ENCODE measurements at places on chromosomes 5 and 9.

GRCh38 chr5:166287866-166288265, 2003.6 kb upstream of the WWC1 start:
- DNase-seq: no peak

GRCh38 chr9:96487029-96487396, 37.0 kb downstream of the HABP4 start:
- DNase-seq: no peak

DNA sequence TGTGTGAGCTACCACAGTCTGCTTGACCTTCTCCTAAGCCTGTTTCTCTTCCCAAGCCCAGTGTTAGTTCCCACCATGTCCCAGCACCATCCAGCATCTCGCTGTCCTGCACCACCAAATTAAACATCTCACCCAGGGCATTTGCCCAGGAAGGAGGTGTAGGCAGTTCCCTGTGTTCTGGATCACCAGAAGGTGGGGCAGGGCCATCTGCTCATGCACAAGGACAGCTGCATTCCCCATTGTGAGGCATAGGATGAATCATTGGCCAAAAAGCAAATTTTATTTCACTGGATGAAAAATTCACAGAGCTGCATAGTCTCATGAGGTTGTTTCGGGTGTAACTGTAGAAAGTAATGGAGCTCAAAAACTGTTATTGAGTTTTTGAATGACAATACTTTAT, 89.5 kb upstream of the GRIA1 start:
- DNase-seq: no peak

GRCh38 chr5:73233461-73234203, 60.6 kb downstream of the TMEM174 start:
- no peak for DNase-seq

DNA sequence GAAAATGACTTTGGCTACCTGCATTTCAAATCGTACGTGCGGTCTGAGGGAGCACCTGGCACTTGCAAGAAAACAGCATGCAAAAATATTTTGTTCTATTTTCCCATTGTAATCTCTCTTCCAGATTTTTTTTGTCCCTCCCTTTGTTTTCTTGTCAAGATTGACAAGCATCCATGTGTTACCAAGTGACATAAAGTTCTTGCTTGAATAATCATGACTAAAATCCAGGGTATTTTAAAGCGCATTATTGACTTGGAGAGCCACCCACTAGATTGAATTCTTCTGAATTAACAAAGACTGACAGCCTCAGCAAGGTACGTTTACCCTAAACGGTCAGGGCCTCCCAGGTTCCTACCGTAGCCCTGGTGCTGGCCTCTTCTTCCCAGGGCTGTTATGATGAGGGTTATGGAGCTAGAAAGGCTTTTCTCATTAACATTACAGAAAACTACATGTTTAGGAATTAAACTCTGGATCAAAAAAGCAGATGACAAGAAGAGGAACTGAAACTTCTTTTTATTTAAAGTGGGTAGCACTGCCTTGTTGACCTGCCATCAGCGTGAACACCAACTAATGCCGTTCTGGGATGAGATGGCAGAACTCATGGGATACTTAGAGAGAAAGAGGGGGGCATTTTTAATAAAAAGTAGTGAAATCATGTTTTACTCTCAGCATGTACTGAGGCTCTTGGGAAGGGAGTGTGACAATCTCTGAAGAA, 297.0 kb downstream of the EFNA5 start:
- no peak for DNase-seq

DNA sequence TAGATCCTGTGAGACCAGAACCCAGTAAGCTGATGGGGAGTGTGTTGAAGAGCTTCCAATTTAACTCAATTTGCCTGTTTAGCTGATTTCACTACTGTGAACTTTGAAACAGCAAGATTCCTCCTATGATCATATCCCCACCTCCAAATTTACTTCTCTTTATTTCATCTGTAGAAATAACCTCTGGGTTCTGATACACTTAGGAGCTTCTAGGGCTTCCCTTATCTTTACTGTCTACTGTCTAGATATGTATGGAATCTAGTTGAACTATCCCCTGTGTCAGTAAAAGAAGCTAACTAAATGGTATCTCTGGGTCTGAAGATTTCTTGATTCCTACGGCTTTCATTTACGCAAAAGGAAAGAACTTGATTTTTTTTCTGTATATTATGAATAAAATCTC, 116.8 kb downstream of the GCNT1 start:
- DNase-seq: no peak

Data from stimulated activated CD8-positive, alpha-beta memory T cell treated with anti-CD3 and anti-CD28 coated beads, Interleukin-15, amount 100 ng/mL, for 1 hour (primary cell).